ENCODE measurements at places on chromosomes 1 and 21.

DNA sequence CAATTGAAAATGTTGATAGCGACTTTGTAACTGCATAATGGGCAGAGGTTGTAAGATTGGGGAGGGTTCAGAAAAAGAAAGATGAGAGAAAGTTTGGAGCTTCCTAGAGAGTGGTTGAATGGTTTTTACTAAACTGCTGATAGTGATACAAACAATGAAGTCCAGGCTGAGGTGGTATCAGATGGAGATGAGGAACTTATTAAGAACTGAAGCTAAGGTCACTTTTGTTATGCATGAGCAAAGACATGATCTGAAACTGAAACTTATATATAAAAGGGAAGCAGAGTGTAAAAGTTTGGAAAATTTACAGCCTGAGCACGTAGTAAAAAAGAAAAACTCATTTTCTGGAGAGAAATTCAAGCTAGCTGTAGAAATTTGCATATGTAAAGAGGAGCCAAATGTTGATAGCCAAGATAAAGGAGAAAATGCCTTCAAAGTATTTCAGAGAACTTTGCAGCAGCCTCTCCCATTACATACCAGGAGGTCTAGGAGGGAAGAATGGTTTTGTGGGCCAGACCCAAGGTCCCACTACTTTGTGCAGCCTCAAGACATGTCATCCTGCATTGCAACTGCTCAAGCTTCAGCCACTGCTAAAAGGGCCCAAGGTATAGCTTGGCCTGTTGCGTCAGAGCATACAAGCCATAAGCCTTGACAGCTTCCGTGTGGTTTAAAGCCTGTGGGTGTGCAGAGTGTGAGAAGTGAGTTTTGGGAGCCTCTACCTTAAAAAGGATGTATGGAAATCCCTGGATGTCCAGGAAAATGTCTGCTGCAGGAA, 843.9 kb downstream of the AMY1C start:
- no peak for DNase-seq

- no peak for DNase-seq
Measured at GRCh38 chr1:112807999-112808398, 92.9 kb upstream of the PPM1J start.

DNA sequence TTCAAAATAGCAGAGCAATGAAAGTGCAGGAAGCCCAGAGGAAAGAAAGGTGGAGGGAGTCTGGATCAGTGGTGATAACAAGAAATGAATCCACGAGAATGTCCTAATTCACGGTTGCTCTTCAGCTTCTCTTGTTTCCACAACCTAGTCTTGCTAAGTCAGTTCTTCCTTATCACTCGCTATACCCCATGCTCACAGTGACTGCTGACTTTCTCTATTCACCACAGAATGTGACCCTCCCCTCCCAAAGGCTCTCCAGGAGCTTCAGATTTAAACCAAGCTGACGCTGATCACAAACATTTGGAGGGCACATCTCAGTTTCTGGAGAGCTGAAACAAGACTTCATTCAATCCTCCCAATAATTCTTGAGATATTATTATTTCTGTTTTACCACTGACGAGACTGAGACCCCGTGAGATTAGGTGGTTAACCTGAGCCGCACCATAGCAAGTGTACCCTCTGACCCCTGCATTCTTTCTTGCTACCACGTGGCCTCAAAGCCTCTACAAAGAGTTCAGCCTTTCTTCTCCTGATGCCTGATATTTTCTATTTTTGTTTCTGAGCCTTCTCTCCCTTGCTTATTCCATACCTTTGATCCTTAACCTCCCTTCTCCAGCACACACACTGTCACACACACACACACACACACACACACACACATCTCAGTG, 10.7 kb upstream of the CCN1 start:
- no peak for DNase-seq

- DNase-seq, result no peak
Measured at GRCh38 chr1:207423560-207424292, 30.4 kb upstream of the CR2 start.

DNA sequence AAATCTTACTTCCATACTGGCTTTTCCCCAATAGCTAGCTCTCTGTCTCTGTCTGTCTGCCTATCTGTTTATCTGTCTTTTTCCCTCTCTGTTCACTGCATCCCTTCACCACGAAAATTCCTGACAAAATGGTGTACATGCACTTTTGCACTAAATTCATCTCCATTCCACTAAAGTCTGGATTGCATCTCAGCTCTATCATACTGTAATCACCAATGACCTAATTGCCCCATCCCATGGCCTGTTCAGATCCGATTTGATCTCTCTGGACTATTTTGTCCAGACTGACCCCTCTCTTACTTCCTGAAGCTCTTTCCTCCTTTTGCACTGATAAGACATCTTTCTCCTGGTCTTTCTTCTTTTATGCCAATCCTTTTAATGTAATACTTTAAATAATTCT, 112.5 kb upstream of the USH2A start:
- no peak for DNase-seq

GRCh38 chr1:240343966-240344365, 252.3 kb downstream of the FMN2 start:
- no peak for DNase-seq

DNA sequence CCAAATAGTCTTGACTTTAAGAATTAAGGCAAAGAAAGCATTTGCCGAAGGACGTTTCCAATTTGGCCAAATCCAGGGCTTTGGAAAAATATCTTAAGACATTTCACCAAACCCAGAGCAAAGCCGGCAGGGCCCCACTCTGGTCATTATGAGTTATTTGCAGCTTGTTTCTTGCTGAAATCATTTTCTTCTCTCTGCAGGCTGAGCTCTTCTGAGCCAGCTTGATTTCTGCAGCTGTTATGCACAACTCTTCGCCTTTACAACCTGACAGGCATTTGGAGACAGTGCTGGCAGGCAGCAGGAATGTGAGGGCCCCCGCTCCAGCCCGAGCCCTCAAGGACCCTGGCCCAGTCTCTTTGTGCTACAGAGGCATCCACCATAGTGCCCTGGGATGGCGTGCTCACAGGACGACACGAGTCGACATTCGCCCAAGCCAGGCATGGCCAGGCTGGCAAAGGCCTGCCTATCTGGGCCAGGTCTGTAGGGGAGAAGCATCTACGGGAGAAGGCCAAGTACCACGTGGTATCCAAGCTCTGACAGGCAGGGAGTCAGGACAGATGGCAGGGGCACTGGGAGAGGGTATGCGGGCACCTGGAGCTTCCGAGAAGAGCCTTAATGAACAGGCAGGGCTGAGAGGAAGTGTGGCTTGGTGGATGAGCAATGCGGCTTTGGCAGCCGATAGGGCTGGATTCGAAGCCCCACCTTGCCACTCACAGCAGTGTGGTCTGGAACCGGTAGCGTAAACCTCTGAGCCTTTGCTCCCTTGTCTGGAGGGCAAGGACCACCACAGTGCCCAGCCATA, 32.3 kb downstream of the SYF2 start:
- DNase-seq, result no peak

DNA sequence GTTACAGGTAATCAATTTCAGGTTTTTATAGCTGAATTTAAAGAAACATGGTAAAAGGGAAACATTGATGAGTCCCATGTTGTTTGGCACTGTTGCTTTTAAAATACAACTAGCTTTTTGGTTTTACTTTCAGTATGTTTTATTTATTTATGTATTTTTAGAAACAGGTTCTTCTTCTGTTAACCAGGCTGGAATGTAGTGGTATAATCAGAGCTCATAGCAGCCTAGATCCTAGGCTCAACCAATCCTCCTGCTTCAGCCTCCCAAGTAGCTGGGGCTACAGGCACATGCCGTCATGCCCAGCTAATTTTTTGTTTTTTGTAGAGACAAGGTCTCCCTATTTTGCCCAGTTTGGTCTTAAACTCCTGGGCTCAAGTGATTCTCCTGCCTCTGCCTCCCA, 50.4 kb downstream of the CTTNBP2NL start:
- DNase-seq, result no peak

- no peak for DNase-seq
Measured at GRCh38 chr1:172954476-172955150, 96.1 kb downstream of the TNFSF18 start.

DNA sequence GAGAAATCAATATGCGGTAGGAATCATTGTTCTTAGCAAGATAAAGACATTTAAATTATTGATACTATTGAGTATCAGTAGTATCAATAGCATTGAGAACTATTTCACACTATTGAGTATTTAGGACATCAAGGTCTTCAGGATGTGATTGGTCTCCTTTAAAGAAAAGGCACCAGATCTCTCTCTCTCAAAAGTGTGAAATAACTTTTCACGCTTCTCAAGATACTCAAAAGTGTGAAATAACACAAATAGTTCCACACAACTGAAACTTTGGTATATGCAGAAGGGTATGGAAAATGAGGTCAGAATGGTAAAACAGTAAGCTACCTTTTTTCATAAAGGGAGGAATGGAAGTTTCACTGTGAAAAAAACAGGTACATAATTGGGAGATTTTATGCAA, 6.7 kb upstream of the PYHIN1 start:
- DNase-seq, result no peak

DNA sequence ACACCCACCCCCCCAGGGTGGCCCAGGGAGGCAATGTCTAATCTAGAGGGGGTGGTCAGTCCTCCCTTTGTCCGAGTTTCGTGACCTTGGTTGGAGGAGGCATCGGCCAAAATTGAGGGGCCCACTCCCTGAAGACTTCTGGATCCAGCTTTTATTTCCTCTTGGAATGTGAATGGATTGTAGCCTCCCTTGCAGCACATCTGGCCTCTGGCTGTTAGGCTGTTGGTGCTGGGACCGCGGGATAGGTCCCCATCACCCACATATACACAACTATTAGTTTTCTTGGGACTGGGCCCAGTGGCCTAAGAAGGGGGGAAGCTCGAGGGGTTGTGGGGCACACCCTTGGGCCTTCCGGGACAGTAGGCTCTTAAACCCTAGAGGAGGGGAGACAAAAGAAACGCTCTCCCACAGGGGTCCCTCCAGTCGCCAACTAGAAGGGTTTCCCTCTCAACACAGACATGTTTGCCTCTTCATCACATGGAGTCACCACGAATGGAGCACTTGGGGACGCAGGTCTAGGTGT, 2.5 kb downstream of the LHX4 start:
- DNase-seq, result no peak

DNA sequence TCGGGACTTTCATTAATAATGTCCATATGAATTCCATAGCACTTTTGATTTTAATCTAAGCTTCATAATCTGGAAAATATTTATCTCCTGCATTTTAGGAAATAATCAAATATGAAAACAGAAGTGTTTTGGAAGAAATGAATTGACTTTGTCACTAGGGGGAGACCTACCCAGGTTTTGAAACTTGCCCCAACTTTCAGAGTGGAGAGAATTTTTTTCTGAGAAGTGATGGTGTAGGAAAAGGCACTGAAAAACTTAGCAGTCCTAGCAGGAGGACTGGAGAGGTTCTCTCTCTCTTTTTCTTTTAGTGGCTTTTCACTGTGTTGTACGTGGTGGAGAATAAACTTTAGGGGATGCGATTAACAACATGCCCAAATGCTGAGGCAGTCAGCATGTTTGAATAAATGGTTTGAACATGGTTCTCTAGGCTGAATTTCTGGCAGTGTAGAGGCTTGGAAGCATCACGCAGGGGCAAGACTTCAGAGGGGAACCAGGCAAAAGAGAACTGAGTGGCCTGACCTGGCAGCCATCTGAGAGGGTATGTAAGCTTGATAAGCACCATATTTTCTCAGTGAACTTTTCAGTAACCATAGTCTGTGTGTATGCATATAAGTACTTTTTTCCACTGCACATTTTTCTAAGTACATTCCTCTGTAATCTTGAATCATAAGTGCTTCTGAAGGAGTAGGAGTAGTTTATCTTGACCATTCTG, 68.3 kb upstream of the NEK7 start:
- DNase-seq, result no peak

DNA sequence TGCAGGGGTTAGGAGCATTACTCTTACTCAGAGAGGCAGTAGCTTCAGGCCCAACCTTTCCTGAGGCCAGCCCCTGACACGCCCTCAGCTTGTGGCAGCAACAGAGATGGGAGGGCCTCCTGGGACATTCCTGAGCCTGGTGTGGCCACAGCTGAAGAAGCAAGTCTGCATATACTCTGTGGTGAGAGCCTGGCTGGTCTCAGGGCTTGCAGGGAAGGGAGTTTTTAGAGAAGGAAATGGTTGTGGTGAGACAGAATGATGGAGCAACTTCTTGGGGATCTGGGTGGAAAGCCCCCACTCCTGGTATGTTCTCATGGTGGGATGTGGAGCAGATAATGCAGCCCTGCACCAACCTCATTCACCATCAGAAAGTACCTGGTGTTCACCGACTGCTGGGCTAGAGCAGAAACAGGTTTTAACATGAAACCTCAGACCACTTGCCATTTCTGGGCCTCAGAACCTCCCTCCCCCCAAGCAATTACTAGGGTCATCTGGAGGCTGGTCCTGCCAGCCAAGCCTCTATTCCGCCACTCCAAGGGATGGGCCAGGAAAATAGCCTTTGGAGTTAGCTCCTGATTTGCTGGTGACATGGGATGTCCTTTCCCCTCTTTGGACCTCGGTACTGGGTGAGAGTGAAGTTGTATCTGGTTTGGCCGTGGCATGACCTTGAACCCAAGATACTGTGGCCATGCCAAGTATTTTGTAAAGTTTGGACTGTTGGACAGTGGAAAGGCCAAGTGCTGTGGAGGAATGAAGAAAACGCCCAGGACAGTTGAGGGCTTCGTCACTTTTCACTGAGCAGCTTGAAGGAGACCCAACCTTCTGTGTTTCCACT, 28.1 kb upstream of the RNF19B start:
- peak; percentile 50 for DNase-seq

DNA sequence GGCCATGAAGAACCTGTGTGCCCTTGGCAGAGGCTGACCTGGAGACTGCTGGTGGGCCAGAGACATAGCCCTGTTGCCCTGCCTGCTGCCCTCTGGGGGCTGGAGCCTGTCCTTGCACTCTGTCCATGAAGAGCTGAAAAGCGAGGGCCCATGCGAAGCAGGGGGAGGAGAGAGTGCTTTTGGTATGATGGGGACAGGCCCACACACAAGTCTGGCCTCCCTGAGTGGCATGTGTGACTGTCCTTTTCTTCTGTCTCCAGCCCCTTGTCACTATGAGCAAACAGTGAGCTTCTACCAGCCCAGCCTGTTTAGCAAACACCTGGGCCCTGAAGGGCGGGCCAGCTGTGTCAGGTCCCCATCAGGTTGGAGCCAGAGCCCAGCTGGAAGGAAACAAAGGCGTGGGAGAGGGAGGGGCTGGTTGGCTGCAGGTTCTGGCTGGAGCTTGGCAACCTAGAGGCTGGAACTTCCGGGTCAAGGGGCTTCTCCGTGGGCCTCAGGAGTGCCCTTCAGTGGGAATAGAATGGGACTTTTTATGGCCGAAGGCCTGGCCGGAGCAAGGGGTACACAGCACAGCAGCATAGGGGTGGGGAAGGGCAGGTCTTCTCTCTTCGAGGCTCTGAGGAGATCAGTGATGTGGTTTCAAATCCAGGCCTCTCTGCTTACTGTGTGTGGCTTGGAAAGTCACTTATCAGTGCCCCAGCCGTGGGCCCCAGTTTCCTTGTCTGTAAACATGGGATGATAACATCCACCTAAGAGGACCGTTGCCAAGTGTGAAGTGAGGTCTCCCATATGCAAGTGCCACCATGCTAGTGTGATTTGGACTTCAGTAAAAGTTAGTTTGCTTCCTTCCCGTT, 14.3 kb downstream of the QSOX1 start:
- DNase-seq, result no peak
